ENCODE measurements at places on chromosomes 7 and 10.

- no peak for DNase-seq
These were observed 3.3 kb upstream of the MAT1A start for GRCh38 chr10:80292607-80293239.

DNA sequence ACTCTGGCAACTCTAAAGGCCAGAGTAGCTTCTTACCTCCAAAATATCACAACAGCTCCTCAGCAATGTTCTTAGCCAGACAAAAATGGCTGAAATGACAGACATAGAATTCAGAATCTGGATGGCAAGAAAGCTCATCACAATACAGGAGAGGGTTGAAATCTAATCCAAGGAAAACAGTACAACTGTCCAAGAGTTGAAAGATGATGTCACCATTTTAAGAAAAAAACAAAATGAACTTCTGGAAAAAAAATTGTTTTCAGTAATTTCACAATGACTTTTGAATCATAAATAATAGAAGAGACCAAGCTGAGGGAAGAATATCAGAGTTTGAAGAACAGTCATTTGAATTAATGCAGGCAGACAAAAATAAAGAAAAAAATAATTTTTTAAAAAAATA is 479.5 kb downstream of the ZWINT start:
- DNase-seq, result no peak

DNA sequence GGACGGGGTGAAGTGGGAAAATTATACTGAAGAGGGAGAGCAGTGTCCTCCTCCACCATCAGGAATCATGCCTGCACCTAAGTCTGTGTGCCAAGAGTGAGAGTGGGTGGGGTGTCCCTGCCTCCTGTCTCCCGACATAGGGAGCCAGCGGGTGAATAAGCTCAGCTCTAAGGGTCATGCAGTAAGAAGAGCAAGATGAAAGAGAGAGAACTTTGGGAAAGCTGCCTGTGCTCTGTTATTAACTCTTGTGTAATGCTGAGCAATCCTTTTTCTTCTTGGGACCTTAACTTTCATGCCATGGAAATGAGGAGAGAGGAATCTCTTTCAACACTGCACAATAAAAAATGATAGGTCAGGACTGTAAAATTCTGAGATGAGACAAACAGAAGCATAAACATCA is 7.9 kb upstream of the TCAF1 start:
- DNase-seq, result no peak

DNA sequence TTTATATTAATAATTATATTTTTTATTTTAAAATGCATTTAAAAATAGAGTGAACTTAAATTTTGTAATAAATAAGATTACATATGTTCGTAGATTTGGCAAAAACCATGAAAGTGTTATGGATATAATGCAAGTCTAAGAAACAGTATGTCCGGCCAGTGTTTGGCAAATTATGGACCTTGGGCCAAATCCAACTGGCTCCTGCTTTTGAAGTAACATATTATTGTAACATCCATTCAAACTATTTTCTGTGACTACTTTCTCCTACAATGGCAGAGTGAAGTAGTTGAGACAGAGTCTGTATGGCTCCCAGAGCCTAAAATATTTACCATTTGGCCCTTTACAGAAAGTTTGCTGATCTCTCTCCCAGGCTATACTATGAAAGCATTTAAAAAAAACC is 38.9 kb downstream of the TMEM229A start:
- DNase-seq, result no peak

DNA sequence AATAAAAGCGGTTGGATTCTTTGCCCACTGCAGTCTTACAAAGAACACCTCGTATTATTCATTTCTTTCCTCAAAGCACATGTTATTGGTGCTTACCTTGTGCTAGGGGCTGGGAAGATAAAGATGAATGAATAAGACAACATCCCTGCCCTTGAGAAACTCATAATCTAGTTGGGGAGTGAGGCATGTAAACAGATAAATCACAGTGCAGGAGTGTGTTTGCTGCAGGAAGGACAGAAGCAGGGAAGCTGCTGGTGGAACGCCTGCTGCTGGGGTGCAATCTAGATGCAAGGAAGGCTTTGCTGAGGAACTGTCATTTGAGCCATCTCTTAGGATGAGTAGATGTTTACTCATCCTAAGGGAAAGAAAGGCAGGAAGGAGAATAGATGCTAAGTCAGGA is 135.6 kb downstream of the TMEM178B start:
- no peak for DNase-seq

- no peak for DNase-seq
These were observed 4.7 kb downstream of the ZNF488 start for GRCh38 chr10:47379445-47379785.

- DNase-seq, result no peak
These were observed 83.5 kb downstream of the MAPK8 start for GRCh38 chr10:48389846-48390557.

GRCh38 chr10:133013463-133013862 is 71.1 kb upstream of the CFAP46 start:
- DNase-seq, result no peak

- DNase-seq, result peak; percentile 28
These were observed 65.5 kb downstream of the C10orf143 start for GRCh38 chr10:130045091-130045652.

GRCh38 chr10:127375461-127375860 is 173.6 kb upstream of the NPS start:
- DNase-seq, result no peak

- peak; percentile 84 for DNase-seq
These were observed 22.8 kb downstream of the LRRC17 start for GRCh38 chr7:102935450-102936115.

GRCh38 chr7:135167365-135167917 is 3.1 kb downstream of the CYREN start:
- DNase-seq, result no peak

DNA sequence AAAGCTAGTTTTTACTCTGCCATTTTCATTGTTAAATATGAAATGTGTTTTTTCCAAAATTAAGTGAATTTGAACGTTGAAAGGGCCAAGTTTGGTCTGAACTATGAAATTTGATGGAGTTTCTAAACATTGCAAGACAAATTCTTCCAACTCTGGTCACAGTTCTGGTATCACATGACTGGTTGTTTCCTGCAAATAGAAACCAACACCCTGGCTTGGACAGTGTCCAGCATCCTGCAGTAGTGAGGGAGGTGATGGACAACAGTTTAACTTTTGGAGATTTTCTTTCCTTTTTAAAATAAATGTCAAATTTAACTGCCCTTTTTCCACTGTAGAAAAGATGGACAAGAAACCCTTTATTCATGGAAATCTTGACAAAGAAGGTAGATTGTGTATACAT is 54.8 kb upstream of the AGBL3 start:
- DNase-seq, result peak; percentile 33

DNA sequence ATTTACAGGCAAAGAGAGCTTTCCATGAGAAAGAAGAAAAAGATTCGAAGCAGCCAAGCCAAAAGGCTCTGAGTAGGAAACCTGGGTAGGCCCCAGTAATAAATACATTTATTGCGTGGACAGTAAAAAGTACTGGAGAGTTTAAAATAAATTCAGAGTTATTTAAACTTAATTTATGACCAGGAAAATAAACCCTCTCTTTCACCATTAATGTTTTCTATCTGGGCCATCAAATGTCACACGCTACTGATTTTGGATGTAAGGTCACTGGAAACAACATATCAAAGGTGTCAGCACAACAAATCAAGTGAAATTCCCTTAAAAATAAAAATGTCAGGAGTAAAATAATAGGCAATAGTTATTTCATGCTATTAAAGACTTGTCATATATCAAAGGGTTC is 264.0 kb downstream of the SKAP2 start:
- no peak for DNase-seq

GRCh38 chr7:105130580-105130979 is 116.6 kb downstream of the KMT2E start:
- no peak for DNase-seq

Data from fibroblast of skin of abdomen (primary cell).